ENCODE measurements at places on chromosomes 7 and 10. TPM values are rescaled to one million over a fixed set of nuclear protein-coding genes. Genes with fewer than 3 reads are reported as not detected.

SLC26A4 gene
- total RNA-seq = 0.84 TPM

CTNNA3 gene
- total RNA-seq = 72.2 TPM

TACC2 gene
- 316 TPM for total RNA-seq

ZNF680 gene
- 24.2 TPM for total RNA-seq

SPDYE2B gene
- total RNA-seq = not detected

OR6V1 gene
- total RNA-seq = not detected

ACTL6B gene
- not detected for total RNA-seq

HOXA3 gene
- 0.28 TPM for total RNA-seq

OR2A42 gene
- not detected for total RNA-seq

IGFBP1 gene
- not detected for total RNA-seq

SHH gene
- not detected for total RNA-seq

TRIL gene
- total RNA-seq = 2.9 TPM

COL17A1 gene
- total RNA-seq = not detected

LRRD1 gene
- 0.25 TPM for total RNA-seq

CDK5 gene
- 6.8 TPM for total RNA-seq

FXYD4 gene
- total RNA-seq = not detected

GBX1 gene
- total RNA-seq = not detected

PLCE1 gene
- total RNA-seq = 23.4 TPM

PLAC9 gene
- 92.2 TPM for total RNA-seq

MBLAC1 gene
- 3.0 TPM for total RNA-seq

HOXA6 gene
- total RNA-seq = not detected
